ENCODE measurements at places on chromosomes 6 and 20.

GRCh38 chr6:38110481-38110971 lies 291.0 kb downstream of the ZFAND3 start:
- DNase-seq, result no peak

GRCh38 chr6:10557913-10558312 lies 36.8 kb downstream of the GCNT2 start:
- DNase-seq, result no peak

GRCh38 chr6:169248521-169248971 lies 5.1 kb downstream of the THBS2 start:
- no peak for DNase-seq

DNA sequence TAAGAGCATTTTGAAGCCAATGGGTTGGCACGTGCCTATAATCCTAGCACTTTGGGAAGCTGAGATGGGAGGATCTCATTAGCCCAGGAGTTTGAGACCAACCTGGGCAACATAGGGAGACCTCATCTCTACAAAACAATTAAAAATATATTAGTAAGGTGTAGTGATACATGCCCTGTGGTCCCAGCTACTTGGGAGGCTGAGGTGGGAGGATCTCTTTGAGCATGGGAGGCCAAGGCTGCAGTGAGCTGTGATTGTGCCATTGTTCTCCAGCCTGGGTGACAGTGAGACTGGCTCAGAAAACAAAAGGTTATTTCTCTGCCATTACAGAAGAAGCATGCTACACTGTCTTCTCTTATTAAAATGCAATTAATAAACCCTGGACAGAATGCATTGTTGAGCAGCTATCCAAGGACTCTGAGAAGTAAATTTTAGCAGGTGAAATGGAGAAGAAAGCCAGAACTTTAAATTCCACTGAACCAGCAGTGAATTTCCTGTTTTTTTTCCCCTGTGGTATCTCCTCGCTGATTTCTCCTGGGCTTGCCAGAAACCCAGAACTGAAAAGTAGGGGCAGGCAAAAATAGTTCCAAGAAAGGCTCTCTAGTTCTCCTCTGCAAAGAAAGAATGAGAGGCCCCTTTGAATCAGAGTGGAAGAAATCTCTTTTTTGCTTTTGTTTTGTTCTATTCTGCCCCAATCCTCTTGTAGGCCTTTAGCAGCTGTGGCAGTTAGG lies 8.4 kb downstream of the AMD1 start:
- no peak for DNase-seq

DNA sequence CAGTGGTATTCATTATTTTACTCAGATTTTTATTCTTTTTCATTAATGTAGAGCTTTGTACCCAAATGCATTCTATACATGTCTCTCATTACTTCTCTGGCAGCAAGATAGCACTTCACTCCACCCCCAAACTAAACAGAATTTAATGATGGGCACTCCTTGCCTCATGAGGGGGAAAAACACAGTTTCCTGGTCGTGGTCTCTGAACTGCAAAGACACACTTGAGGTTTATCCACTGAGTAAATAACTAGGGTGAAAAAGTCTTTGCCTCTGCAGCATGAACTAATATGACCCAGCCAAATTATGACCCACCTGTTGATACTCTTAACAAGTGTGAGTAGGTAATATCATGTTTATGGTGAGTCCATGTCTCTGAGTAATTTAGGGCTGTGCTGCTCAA lies 785.2 kb upstream of the FLRT3 start:
- no peak for DNase-seq

- no peak for DNase-seq
Observed at GRCh38 chr20:19875376-19876221, 117.5 kb downstream of the RIN2 start.

- DNase-seq, result no peak
Observed at GRCh38 chr6:129895692-129896091, 34.6 kb upstream of the TMEM244 start.

DNA sequence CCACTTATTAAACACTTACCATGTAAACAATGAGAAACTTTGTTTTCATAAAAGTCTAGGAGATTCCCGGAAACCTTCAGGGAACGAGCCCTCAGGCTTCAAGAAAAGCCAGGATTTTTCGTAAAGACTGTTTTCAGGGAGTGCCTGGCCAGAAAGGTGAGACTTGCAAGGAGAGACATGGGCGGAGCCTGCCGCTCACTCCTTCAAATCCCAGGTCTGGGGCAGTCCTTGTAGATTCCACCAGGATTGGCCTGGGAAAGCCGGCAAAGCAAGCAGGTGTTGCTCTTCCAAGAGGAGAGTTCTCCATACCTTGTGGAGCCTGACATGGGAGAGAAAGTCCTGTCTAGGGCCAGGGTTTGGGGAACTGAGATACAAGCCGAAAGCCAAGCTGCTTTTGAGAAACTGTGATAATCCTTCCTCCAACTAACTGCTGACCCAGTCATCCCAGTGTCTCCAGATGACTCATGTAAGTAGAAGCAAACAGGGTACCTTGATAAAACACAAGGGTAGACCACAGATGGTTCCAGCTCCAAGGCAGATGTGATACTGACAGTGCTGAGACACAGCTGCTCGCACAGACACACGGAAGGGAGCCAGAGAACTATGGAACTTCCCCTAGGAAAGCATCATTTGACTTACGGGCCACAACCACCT lies 69.4 kb upstream of the NAA20 start:
- no peak for DNase-seq

DNA sequence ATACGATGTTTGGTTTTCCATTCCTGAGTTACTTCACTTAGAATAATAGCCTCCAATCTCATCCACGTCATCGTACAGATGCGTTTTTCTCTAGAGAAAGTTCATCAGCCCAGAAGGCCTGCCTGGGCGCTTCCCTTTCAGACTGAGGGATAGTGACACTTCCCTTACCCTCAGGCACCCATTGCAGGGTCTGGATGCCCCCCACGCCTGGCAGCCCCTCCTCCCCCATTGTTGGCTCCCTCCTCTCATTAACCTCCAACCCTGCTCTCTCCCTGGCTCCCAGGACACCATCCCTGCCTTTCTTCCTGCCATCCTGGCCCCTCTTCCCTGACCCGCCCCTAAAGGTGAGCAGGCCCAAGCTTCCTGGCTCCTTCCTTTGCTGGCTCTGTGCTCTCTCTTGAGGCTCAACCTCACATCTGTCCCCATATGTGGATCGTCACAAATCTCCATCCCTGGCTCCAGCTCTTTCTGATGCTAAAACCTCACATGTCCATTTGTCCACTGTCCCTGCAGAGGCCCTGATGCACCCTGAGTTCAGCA lies 145.2 kb downstream of the SYCP2 start:
- DNase-seq, result no peak

GRCh38 chr20:44720621-44720996 lies 5.4 kb downstream of the CCN5 start:
- DNase-seq, result no peak

DNA sequence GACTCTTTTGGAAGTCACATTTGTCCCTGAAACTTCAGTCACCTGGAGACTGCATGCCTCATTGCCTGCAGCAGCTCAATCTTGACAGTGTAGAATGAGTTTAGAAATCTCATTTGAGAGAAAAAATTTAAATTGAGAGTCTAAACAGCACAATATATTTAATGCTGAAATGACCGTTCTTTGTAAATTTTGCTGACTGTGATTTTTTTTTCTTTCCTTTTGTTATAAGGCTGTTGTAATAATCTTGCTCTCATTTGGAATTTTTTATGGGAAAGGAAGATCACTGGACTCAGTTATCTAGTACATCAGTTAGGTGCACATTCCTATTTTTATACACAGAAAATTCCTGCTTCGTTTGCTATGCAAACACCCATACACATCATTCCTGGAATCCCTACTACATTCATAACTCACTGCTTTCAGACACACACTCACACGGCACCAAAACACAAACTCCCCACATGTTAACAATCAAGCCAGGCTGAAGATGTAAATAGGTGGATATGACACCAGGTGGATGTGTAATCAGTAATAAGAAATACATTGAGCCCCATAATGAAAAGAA lies 43.8 kb downstream of the PTCHD4 start:
- no peak for DNase-seq

- no peak for DNase-seq
Observed at GRCh38 chr20:45432294-45432693, 16.4 kb downstream of the PIGT start.

GRCh38 chr20:6053776-6054688 lies at the start of gene LRRN4:
Gene LRRN4, minus strand, starts transcription at chr20:6054060. Its CDS starts 1,261 bp downstream, at chr20:6052799.
- no peak for DNase-seq

- DNase-seq, result no peak
Observed at GRCh38 chr20:17896771-17897369, 71.7 kb downstream of the SNX5 start.

GRCh38 chr20:60872224-60872623 lies 379.8 kb upstream of the CDH4 start:
- no peak for DNase-seq

GRCh38 chr20:61940491-61940890 lies 125.2 kb downstream of the TAF4 start:
- DNase-seq, result no peak

- no peak for DNase-seq
Observed at GRCh38 chr20:17645546-17646208, 36.4 kb downstream of the RRBP1 start.

GRCh38 chr6:148885925-148886845 lies 139.4 kb downstream of the UST start:
- no peak for DNase-seq

- DNase-seq, result no peak
Observed at GRCh38 chr20:12064540-12064939, 146.8 kb downstream of the BTBD3 start.

DNA sequence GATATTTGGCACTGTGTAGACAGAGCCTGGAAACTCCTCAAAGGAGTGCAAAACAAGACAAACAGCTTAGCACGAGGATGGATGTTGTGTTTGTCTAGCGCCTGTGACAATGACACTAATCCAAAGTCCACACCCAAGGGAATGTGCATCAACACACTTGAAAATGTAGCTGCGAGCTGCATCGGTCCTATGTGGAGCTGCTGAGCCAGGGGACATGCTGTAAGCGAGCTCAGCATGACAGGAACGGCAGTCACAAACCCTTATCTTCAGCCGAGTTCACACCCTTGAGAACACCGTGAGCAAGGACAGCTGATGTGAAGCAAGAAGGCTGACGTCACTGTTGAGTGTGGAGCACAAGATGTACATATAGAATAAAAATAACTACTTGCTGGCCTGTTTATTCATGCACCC lies 684.3 kb downstream of the QKI start:
- DNase-seq, result no peak

- no peak for DNase-seq
Observed at GRCh38 chr20:46931699-46932098, 37.1 kb downstream of the EYA2 start.

GRCh38 chr6:65199121-65199520 lies 507.9 kb downstream of the EYS start:
- no peak for DNase-seq

- DNase-seq, result no peak
Observed at GRCh38 chr6:93177438-93177837, 241.9 kb downstream of the EPHA7 start.

- DNase-seq, result no peak
Observed at GRCh38 chr6:35161266-35161665, 20.1 kb upstream of the TCP11 start.

- no peak for DNase-seq
Observed at GRCh38 chr20:62321975-62322374, 19.2 kb downstream of the ADRM1 start.

DNA sequence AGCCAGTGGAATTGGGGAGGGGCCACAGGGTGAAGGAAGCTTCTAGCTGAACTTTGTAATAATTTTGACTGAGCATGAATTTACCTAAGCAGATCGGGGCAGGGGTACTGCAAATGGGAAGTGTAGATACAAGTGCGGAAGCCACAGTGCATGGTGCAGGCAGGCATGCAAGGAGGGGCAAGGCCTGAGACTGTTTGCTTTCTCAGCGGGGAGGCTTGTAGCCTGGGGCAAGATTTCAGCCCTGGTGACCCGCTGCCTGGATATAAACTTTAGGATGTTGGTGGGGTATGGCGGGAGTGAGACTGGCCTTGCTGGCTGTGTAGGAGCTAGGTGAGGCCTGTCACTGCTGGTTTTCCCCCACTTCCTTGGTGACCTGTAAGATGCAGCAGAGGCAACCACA lies 266.4 kb upstream of the PREP start:
- no peak for DNase-seq

DNA sequence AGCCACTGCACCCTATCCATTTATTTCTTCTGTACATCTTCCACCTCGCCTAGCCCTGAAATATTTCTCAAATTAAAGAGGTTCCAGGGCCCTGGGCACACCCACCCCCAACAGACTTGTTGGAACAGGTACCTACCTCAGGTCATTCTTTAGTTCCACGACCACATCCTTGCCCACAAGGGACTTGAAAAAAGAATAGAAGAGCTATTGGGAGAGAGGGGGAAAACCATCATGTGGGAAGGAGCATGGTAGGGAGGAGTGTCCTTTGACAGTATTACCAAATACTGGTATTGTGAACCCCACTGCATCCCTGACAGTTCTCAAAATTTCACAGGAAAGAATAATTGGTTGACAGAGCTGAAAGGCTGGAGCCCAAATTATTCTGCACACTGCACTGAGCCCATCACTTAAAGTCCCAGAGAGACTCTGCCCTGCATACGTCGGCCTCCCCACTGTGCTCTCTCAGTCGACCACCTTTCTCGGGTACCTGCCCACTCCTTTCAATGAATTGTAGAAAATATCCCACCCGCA lies 762 bp downstream of the LSM2 start:
- DNase-seq, result no peak

- no peak for DNase-seq
Observed at GRCh38 chr6:137025786-137026730, 18.7 kb downstream of the IL20RA start.

GRCh38 chr20:23090147-23090546 lies 4.0 kb upstream of the CD93 start:
- no peak for DNase-seq

DNA sequence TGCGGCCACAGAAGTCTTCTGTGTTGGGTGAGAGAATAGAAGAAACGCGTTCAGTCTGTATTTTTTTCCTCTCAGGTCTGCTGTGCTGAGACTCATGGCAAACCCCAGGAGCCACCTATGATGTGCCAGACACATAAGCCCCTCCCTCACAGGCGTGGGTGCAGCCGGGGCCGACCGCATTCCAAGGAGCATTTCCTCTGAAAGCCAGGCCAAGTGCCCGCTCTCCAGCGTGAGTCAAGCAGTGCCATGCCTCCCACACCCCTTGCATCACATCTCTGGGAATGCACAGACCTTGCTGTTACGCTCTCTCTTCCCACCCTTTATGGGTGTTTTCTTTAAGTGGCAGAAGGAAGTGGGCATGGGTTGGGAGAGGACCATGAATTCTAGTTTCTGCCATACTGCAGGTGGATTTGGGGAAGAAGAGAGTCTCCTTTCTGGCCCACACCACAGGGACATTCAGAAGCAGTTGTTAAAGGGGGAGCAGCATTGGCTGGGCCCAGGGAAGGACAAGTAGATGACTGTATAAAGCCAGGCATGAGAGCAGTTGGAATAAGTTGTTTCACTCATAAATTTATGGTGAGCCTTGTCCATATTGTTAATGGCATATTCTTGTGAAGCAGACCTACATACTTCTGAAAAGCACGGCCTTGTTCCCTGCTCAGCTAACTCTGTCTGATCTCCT lies 37.1 kb upstream of the TFAP2A start:
- DNase-seq, result no peak

DNA sequence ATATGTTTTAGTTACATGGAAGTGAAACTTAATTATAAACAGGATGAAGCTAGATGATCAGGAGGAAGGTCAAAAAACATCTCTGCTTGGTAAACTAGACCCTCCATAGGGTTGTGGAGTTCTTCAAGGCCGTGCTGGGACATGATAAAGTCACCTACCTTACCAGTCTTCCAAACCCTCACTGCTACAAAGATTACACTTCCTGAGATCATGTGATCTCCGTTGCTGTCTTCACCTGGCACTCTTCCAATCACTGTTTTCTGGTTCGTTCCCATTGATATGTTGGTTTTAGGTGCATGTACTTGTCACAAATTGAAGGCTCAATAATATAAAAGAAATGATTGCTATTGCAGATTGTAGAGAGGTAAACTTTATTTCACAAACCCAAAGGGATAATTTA lies 161.5 kb upstream of the MAN1A1 start:
- no peak for DNase-seq
